ENCODE measurements at places on chromosomes 1 and 21. TPM values are rescaled to one million over a fixed set of nuclear protein-coding genes. Genes with fewer than 3 reads are reported as not detected.

GRCh38 chr1:59272507-59272906 is 24.4 kb upstream of the FGGY start:
- no peak overlapping the region for H3K4me3 ChIP-seq
- H3K27me3 ChIP-seq, result no peaks in the 10 kb centered on the region
- H3K36me3 ChIP-seq, result no peaks in the 10 kb centered on the region
- no peak for DNase-seq

GRCh38 chr1:12166834-12167492 is at the start of gene TNFRSF1B:
TSS of gene TNFRSF1B (plus strand) at chr1:12166991. CDS start at chr1:12167092, 101 bp downstream.
- H3K36me3 ChIP-seq, result no peaks in the 10 kb centered on the region
- peak within 1 kb of the TSS; percentile 45 for H3K4me3 ChIP-seq
- peaks cover 4% of the 10 kb centered on the region for H3K4me1 ChIP-seq
- peaks cover 52% of the 10 kb centered on the region for H3K27me3 ChIP-seq
- DNase-seq, result no peak

KCNQ4 gene
- total RNA-seq, result 0.47 TPM

CLCA1 gene
- total RNA-seq, result 0.14 TPM

DNA sequence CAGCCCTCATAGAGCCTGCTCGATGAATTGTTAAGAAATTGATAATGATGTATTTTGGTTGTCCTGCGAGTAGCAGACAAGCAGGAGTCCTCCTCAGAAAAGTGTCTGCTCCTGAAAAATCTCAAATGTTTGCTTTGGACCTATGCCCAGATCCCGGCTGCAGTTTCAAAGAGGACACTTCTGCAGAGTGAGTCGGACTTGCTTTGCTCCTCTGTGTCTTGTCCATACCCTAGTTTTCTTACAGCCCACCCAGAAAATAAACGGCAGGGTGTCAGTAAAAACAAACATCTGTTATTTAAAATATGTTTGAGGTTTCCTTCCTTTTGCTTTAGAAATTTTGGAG is 2.8 kb downstream of the S100A10 start:
- peaks cover 69% of the 10 kb centered on the region for H3K27me3 ChIP-seq
- no peak overlapping the region for H3K27ac ChIP-seq
- H3K36me3 ChIP-seq, result no peaks in the 10 kb centered on the region
- H3K4me1 ChIP-seq, result peaks cover 20% of the 10 kb centered on the region
- DNase-seq, result no peak
- no peak overlapping the region for H3K4me3 ChIP-seq

NTMT2 gene
- total RNA-seq, result not detected

TNFRSF4 gene
- 12.7 TPM for total RNA-seq

- H3K4me1 ChIP-seq, result no peaks in the 10 kb centered on the region
- DNase-seq, result no peak
- no peaks in the 10 kb centered on the region for H3K27me3 ChIP-seq
- H3K27ac ChIP-seq, result no peak overlapping the region
Observed at GRCh38 chr1:70856201-70856600, 191.4 kb downstream of the PTGER3 start.

CR1L gene
- 0.85 TPM for total RNA-seq

IFI44L gene
- 49.1 TPM for total RNA-seq

- no peak overlapping the region for H3K4me3 ChIP-seq
- H3K36me3 ChIP-seq, result peaks cover 11% of the 10 kb centered on the region
- H3K27ac ChIP-seq, result no peak overlapping the region
- DNase-seq, result no peak
- no peaks in the 10 kb centered on the region for H3K4me1 ChIP-seq
Observed at GRCh38 chr1:158371188-158371953, 17.7 kb downstream of the CD1E start.

TRAPPC3 gene
- 77.7 TPM for total RNA-seq

GRCh38 chr1:230189824-230190223 is 122.8 kb downstream of the GALNT2 start:
- H3K36me3 ChIP-seq, result peaks cover 29% of the 10 kb centered on the region
- H3K4me1 ChIP-seq, result peaks cover 90% of the 10 kb centered on the region
- no peaks in the 10 kb centered on the region for H3K27me3 ChIP-seq
- DNase-seq, result no peak

PGBD5 gene
- 2.1 TPM for total RNA-seq

All from thymus (tissue), 14 donors.